ENCODE measurements at places on chromosomes 4 and X.

DNA sequence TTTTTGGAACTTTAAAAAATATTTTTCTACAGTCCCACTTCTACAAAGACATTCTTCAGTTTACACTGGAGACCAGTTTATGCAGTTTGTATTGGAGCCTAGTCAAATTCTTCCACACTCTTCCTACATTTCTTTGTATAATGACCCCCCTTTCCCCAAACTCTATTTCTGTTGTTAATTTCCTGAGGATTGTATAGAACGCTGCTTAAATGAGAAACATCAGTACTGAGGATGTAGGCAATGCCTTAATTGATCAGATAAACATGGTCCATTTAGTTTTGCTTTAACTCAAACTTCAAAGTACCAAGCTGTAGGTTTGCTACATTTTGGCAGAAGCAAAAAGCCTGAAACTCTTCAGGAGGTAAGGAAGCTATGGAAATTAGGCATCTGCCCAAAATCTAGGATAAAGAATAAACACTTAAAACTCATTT, 155.5 kb downstream of the SLC7A11 start:
- DNase-seq: no peak

- no peak for DNase-seq
Measured at GRCh38 chr4:113077575-113077974, 28.1 kb downstream of the ANK2 start.

DNA sequence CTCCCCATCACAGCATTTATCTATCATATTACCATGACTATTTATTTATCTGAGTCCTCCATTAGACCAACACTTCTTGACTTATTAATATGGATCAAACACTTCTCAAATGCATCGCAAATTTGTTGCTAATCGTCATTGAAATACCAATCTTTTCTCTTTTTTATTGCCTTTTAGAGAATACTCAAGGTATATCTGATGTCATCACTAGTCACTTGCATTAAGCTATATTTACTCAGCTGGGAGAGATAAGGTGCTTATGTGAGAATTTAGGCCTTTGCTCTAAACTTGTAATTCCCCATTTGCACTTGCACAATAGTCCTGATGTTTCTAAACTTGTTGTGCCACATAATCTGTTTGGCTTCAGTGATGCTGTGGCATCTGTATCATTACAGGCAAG, 95.0 kb downstream of the RASGEF1B start:
- DNase-seq: no peak

DNA sequence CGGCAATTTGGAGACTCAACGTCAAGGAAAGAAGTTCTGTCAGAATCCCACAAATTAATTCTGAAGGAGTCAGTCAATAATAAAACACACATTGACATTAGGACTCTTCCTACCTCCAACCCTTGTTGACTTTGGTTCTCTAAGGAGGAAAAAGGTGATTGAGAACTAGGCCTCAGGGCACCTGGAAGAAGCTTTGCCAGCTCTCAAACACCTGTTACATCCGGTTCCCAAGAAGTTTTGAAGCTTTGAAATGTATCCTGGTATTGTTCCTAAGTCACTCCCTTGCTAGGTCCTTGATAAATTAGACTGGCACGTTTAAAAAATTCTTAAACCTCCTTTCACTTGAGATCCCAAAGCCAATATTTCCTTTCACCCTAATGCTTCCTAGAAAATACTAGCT, 1.7 kb upstream of the CCDC160 start:
- no peak for DNase-seq

- no peak for DNase-seq
Measured at GRCh38 chrX:72280321-72280845, 3.3 kb upstream of the RPS4X start.

GRCh38 chr4:122142687-122143086, 9.4 kb upstream of the BLTP1 start:
- no peak for DNase-seq

- DNase-seq: no peak
Measured at GRCh38 chr4:34261799-34262314, 1982.5 kb downstream of the ARAP2 start.

GRCh38 chr4:39631700-39632079, 7.0 kb downstream of the SMIM14 start:
- no peak for DNase-seq

DNA sequence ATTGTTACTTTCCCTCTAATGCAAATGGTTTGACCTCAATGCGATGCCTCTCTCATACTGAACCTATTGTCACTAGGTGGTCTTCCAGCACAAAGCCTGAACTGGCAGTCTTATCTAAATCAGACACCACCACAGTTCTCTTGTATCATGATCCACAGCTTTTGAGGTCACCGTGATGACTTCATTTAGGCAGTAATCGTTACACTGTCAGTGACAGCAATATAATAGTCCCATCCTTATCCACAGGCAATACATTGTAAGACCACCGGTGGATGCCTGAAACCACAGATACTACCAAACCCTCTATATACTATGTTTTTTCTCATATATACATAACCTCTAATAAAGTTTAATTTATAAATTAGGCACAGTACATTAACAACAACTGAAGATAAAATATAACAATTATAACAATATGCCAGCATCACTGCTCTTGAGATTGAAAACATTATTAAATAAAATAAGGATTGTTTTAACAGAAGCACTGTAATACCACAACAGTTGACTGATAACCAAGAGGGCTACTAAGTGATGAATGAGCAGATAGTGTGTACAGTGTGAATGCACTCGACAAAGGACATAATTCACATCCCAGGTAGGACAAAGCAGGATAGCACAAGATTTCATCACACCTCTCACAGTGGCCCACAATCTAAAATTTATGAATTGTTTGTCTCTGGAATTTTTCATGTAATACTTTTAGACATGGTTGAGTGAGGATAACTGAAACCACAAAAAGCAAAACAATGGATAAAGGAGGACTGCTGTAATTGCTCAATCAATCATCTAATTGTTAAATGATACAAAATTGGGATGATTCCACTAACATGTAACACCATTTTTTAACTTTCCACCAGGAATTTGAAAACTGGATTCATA, 419.4 kb downstream of the CENPC start:
- DNase-seq: no peak

- no peak for DNase-seq
Measured at GRCh38 chr4:132859929-132860328, 289.2 kb upstream of the PCDH10 start.

DNA sequence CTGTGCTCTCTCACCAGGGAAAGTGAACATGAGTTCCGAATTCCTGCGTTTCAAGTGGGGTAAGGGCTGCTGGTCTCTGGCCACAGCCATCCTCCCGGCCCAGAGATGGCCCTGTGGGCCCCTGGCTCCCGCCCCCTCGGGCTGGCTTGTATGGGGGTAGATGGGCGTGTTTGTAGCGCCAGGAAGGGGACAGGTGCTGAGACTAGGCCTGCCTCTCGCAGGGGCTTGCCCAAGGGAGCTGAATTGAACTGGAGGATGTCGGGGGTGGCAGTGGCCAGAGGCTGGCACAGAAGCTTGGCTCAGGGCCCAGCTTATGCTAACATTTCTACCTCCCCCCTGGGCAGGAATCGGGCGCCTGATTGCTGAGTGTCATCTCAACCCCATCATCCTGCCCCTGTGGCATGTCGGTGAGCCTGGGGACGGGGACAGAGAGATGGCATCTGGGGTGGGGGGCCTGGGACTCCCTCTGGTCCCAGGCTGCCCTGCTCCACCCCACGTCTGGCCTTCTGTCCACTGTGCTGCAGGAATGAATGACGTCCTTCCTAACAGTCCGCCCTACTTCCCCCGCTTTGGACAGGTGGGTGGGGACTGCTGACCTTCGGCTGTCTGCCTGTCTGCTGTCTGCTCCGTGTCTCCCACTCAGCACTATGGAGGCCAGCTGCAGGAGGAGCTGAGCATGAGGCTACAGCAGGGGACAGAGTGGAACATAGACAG, 8.5 kb downstream of the TAFAZZIN start:
- no peak for DNase-seq
